ENCODE measurements at places on chromosomes 2 and 18.
A peak's percentile ranks its signal among the peaks of the same experiment; 100 is the strongest.

DNA sequence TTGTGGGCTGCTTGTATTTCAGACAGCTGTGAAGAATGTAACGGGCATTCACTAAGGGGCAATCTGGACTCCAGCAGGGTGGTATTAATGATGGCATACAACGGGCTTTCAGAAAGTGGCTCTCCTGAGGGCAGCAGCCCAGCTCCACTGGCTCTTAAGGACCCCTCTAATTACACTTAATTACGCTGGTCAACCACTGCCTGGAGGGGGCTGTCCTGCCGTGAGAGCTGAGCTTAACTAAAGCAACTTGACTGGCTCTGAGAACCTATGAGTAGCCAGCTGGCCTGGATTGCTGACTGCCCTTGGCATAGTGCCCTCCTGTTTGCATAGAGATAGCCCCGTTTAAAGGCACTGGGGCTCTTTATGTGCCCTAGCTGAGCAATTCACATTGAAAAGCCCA is 3.8 kb downstream of the LIPG start:
- no peak for DNase-seq

- DNase-seq = no peak
Measured at GRCh38 chr18:5288517-5288935, 7.0 kb downstream of the ZBTB14 start.

GRCh38 chr2:136284226-136285119 is 166.5 kb upstream of the CXCR4 start:
- DNase-seq = no peak

- no peak for DNase-seq
Measured at GRCh38 chr2:58767828-58768714, 526.9 kb upstream of the FANCL start.

- DNase-seq = no peak
Measured at GRCh38 chr2:207051385-207051965, 112.2 kb downstream of the CPO start.

DNA sequence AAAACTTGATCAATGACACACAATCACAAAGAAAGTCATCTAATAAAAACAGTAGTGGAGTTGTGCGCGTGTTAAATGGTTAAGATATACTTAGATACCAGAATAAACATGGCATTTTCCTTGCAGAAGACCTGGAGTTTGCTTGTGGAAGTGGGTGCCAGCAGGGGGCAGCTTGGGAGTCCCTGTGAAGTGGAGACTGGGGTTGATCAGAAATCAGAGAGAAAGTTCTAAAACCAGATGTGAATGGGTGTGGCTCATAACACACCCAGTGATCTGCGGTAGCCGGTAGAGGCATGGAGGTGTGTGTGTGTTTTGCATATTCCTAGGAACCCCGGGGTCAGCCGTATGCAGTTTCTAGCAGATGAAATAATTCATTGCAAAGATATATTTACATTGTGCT is 300.1 kb upstream of the TRIB2 start:
- no peak for DNase-seq

- no peak for DNase-seq
Measured at GRCh38 chr2:7819850-7820249, 862.0 kb upstream of the ID2 start.

GRCh38 chr2:232687382-232688160 is 9.6 kb upstream of the GIGYF2 start:
- DNase-seq = peak; percentile 21

GRCh38 chr2:9137379-9138150 is 69.0 kb upstream of the ASAP2 start:
- DNase-seq = no peak

DNA sequence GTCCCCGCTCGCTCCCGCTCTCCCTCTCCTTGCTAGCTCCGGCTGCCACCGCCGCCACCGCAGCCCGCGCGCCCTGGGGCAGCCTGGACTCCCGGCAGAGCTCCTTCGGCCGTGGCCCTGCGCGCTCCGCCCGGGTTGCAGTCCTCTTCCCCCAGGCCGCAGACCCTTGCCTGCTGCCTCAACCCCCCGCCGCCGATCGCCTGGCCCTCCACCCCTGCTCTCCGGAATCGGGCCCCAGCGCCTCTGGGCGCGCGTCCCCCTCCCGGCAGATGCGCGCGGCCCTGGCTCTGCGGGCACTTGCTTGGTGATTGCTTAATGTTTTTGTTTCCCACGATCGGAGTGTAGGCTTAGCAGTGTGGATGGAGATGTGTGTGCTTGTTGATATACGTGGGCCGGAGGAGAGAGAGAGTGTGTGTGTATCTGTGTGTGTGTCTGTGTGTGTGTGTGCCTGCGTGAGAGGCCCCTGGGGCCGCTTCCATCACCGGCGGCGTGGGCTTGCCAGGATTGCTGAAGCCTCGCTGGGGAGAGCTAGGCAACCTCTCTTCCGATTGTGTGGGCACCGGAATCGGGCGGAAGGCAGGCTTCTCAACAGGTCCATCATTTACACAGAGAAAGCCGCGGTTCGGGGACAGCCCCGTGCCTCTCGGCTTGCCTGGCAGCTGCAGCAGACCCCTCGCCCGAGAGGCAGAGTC is 877 bp downstream of the INHBB start:
- DNase-seq = peak; percentile 56

DNA sequence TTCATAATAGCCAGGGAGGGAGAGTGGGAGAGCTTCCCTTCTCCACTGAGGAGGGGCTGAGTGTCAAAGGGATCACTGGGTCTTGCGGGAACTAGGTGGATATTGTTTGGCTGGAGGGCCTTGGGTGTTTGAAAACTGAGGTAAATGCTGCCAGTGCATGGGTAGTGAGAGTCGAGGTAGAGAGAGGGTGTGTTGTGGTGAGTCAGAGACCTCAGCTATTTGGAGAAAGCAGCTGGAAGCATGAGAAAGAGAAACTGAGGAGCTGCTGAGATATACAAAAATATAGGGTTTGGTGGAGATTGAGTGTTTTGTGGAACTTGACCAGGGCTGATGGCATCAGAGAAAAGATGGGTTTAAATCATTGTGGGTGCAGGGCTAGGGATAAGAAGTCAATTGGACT is 127.0 kb upstream of the CCDC195 start:
- no peak for DNase-seq

DNA sequence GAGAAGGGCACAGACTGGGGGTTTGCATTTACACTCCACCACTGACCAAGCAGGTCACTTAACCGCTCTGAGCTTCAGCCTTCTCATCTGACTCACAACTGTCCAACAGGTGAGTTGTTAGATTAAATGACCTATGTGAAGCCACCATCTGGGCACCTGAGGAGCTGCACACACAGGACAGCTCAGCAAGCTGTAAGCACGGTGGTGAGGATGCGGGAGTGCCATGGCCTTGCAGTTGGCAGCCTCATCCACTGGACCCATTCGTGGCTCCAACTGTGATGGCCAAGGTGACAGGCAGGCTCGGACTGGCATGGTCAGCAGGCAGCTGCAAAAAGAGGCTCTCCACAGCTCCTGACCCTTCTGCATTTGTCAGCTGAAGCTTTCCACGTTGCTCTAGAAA is 23.3 kb upstream of the AMMECR1L start:
- DNase-seq = no peak

DNA sequence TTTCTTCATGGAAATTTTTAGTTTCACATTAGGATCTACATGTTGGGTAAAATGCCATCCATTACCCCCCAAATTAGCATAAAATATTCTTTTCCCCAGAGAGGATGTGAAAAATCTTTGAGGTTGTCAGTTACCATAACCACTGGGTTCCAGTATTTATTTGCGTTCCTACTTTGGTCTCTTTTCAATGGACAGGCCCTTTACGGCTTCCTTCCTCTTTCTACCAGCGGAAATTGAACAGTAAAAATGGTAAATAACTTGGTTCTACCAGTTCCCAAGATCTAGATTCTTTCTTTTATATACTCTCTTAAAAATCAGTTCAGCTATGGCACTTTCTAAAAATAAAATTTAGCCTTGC is 169.2 kb upstream of the APCDD1 start:
- DNase-seq = no peak

GRCh38 chr2:233421091-233421816 is 67.0 kb downstream of the DGKD start:
- DNase-seq = no peak

- DNase-seq = no peak
Measured at GRCh38 chr2:27051902-27052645, 606 bp downstream of the AGBL5 start.

DNA sequence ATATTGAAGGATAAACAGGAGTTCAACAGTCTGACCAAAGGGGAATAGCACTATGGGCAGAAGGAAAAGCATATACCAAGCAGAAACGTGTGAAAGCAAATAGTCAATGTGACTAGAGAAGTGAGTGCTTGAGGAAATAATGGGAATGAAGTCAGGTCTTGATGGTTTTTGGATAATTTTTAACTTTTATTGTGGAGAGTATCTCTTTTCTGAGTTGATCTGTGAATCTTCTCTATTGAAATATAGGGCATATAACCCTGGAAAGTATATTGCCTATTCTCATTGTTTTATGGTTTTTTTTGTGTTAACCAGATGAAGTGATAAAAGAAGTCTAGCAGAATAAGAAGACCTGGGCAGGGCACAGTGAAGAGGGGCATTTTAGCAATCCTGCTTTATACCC is 16.4 kb upstream of the FABP1 start:
- no peak for DNase-seq

DNA sequence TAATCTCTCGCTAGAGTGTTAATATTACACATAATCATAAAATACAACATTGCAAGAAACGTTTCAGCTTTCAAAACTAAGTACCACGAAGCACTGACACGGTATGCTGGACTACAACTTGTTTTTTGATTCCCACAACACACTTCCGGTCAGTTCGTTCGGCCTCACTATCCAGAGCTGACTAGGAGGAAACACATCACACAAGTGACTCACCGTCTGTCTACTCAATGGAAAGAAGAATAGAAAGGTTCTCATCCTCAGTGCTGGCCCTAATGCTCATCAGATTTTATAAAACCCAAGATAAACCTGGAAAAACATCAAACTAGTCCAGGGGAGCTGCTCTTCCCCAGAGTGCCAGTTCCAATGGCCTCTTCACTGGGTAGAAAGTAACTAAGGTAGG is 42.9 kb downstream of the ZNF385B start:
- DNase-seq = no peak

- no peak for DNase-seq
Measured at GRCh38 chr18:54161267-54161666, 63.2 kb downstream of the MBD2 start.

DNA sequence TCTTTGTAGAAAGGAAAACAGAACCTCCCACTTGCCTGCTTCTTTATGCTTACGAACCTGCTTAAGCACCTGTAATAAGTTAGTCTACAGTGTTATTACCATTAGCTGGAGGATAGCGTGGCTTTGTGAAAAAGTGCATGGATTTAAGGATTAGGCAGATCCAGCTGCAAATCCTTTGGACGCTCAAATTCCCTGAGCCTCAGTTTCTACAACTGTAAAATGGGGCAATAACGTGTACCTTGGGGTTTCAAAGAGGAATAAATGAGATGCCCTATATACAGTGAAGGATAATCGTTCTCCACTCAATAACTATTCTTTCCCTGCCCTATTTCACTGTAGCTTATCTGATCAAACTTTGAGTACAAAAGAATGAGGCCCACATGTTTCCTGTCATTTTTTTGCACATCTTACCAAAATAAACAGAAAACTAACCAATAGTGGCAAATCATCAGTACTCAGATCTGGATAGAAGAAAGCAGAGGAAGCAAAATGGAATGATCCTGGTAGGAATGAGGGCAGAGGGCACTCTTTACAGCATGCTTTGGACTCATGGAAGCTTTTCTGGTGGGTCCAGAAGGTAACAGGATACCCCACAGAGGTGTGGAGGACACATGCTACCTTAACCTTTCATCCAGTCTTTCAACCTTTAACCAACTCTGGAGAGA is 14.8 kb downstream of the MOGAT1 start:
- DNase-seq = no peak

- DNase-seq = no peak
Measured at GRCh38 chr2:59353306-59353921, 1112.3 kb upstream of the FANCL start.

GRCh38 chr18:70822117-70822516 is 533.3 kb downstream of the SOCS6 start:
- DNase-seq = no peak

- DNase-seq = no peak
Measured at GRCh38 chr2:930935-931334, 19.7 kb upstream of the SNTG2 start.

GRCh38 chr2:105560157-105560556 is 161.3 kb upstream of the FHL2 start:
- no peak for DNase-seq

- no peak for DNase-seq
Measured at GRCh38 chr2:74199275-74199701, 873 bp downstream of the MTHFD2 start.

DNA sequence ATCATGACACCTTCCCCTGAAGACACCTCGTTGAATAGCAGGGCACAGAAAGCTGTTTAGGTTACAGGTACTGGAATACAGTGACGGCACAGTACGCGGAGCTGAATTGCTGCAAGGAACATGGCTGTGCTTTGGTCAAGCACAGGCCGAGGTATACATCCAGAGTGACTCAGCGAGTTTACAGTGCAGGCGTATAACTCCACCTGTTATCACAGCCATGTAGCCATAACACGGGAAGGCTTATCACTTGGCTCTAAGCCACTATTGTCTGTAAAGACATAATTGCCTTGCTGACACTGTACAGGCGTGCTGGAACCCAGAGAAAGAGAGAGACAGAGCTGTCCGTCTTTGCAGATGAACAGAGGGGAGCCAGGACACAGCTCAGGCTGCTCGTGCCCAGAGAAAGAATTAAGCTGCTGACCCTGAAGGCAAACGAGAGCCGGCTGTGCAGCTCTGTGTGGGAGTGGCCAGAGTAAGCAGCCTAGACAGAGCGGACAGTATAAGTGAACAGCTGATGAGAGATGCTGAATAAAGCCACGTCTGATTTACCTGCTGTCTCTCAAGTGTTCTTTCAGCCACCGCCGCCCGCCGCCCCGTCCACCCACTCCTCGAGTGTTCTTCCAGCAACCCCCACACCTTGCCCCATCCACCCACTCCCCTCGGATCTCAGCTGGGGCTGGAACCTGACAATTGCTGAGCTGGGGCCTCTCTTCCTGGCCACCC is 87.3 kb upstream of the PPP1CB start:
- DNase-seq = no peak

DNA sequence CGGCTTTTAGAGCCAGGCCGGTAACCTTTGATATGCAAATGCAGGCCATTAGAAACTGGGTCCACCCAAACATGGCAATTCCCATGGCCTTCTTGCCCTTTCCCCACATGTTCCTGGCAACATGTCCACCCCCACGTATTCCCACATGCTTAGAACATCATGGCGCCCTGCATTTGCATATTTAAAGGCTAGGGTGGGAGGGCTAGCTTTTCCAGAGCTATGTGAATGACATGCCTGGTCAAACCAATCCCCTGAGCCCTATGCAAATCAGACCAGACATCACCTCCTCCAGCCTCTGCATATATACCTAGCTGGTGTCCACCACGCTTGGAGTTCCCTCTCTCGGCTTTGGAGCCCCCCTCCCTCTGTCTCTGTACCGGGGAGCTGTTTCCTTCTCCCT is 481.9 kb downstream of the CDH2 start:
- no peak for DNase-seq

DNA sequence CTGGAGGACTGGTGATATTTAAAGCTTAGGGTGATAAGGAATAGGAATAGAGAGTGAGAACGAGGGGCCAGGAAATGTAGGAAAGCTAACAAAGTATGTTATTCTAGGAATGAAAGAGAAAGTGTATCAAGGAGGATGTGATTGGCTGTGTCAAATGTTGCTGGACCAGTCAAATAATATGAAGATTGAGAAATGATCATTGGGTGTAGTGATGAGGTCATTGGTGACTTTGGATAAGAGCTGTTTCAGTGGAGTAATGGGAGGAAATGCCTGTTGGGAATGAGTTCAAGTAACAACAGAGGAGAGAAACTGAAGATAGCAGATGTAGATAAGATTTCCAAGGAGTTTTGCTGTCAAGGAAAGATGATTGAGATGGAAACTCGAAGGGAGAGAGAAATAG is 74.4 kb downstream of the UBE2E3 start:
- no peak for DNase-seq

GRCh38 chr2:160492401-160493226 is 993 bp downstream of the RBMS1 start:
- peak; percentile 38 for DNase-seq

Data from skeletal muscle cell (primary cell).